ENCODE measurements at places on chromosomes 6 and 20.

DNA sequence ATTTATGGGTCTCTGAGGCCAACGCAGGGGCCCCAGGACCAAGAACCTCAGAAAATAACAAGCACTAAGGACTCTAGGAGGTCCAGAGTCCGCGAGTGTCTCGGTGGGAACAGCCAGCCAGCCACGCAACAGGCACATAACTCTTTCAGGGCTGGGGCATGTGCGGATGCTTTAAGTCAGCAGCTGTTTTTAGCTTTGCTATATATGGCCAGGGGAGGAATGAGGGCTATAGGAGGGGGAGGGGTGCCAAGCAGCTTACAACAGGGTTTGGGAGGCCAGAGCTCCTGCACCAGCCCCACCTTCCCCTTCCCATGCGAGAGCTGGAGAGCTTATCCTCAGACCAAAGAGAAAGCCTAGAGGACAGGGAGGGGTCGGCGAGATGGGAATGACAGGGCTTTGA is 6.2 kb downstream of the JPH2 start:
- no peak for DNase-seq

- DNase-seq: no peak
Observed at GRCh38 chr6:31794294-31794865, 1.2 kb downstream of the VARS1 start.

- no peak for DNase-seq
Observed at GRCh38 chr6:77650098-77650663, 2.7 kb upstream of the MEI4 start.

GRCh38 chr6:116461932-116462885 is 1.0 kb downstream of the CALHM6 start:
- DNase-seq: peak; percentile 46

- DNase-seq: no peak
Observed at GRCh38 chr6:159533568-159533967, 159.5 kb downstream of the SOD2 start.

DNA sequence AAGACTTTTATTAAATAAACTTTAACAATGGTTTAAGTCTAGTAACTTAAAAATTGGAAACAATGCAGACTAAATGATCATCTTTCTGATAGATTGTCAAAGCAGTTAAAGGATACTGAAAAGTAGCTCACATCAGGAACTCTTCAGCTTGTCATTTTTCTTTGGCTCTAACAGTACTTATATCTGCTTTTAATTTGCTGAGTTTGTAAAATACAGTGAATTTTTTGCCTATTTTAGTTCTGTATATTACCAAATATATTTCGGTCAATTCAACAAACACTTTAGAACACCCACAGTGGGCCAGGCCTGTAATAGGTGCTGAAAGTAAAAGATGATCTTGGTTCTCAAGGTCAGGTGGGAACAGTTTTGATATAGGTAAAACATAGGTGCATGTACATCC is 22.3 kb downstream of the MKKS start:
- DNase-seq: no peak

GRCh38 chr6:13447949-13448724 is 39.3 kb downstream of the GFOD1 start:
- DNase-seq: no peak

DNA sequence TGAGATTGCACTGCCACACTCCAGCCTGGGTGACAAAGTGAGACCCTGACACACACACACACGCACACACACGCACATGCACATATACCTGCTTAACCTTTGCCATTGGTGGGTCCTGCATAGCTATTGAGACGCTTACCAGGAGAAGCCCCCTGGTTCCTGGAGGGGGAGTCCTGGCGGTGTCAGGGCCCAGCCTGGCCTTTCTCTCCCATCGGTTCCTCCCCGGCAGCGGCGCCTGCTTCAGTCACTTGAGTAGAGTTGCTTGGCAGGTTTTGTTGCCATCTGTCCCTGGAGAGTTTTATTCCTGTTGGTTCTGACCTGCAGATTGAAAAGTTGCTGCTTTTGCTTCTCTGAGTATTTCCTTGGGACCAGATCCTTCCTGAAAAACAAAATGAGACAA is 20.6 kb upstream of the FAM209A start:
- no peak for DNase-seq

GRCh38 chr6:45663251-45664221 is 285.8 kb upstream of the SUPT3H start:
- DNase-seq: peak; percentile 36

GRCh38 chr6:40417031-40417430 is 170.1 kb downstream of the LRFN2 start:
- DNase-seq: no peak

DNA sequence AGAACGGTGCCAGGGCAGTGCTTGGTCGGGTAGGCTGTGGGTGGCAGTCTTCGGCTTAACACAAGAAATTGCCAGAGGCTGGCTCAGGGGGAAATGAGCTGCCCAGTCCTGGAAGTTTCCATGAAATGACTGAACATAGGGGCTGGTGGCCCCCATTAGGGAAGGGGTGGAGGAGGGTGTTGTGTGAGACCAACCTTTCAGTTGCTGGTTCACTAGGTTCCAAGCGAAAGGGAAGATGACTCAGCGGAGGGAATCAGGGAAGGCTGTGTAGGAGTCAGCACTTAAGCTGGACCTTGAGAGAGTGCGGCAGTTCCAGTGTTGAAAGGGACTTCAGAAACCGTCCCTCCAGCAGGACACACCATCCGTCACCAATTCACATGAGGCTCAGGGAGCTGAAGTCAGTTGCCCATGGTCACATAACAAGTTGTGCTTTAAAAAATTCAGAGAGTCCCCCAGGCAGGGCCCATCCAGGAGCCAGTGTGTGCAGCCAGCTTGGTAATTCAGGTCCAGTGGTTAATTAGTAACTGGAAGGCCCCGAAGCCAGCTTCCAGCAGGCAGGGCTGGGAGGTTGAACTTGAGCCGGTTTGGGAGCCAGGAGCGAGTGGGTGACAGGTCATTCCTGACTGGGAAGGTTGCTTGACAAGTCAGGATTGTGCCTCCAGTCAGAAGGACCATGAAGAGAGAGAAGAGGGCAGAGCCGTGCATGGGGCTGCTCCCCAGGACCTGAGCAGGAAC is at the start of gene SGK2:
TSS of gene SGK2 (plus strand) at position 616 of the 735 bp plus-strand sequence. CDS start 7,469 bp downstream, outside the sequence.
- DNase-seq: no peak

- DNase-seq: no peak
Observed at GRCh38 chr20:37643400-37643799, 50.4 kb upstream of the CTNNBL1 start.

DNA sequence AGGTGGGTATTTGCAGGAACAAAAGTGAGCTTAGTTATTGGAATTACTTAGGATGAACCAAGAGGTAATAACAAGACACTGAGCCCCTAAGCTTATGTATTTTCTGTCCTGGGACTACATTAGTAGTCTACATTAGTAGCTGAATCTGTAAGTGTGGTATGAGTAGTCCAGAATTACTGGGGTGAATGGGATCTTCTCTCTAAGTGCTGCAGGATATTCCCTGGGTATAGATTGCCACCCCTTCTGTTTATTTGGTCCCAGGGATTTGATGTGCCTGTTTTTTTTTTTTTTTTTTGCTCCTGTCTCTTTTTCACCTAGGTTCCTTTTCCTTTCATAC is 5.9 kb downstream of the CD2AP start:
- DNase-seq: no peak

DNA sequence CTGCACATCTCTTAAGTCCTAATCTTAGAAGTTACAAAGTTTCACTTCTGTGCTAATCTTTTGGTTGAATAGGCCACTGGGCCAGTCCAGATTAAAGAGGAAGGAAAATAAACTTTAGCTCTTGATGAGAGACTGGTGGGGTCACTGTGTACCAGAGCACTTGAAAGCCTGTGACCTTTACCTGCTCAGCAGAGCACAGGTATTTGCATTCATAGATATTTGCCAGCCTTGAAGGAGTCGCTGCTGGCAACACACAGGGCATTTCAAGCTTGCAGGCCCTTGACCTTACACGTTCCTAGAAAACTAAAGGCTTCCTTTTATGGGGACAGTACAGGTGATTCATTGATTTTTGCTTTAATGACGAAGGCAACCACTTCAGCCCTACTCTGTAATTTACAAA is 108.4 kb upstream of the SLC22A23 start:
- no peak for DNase-seq

GRCh38 chr6:5184878-5185277 is 75.9 kb downstream of the LYRM4 start:
- DNase-seq: no peak

DNA sequence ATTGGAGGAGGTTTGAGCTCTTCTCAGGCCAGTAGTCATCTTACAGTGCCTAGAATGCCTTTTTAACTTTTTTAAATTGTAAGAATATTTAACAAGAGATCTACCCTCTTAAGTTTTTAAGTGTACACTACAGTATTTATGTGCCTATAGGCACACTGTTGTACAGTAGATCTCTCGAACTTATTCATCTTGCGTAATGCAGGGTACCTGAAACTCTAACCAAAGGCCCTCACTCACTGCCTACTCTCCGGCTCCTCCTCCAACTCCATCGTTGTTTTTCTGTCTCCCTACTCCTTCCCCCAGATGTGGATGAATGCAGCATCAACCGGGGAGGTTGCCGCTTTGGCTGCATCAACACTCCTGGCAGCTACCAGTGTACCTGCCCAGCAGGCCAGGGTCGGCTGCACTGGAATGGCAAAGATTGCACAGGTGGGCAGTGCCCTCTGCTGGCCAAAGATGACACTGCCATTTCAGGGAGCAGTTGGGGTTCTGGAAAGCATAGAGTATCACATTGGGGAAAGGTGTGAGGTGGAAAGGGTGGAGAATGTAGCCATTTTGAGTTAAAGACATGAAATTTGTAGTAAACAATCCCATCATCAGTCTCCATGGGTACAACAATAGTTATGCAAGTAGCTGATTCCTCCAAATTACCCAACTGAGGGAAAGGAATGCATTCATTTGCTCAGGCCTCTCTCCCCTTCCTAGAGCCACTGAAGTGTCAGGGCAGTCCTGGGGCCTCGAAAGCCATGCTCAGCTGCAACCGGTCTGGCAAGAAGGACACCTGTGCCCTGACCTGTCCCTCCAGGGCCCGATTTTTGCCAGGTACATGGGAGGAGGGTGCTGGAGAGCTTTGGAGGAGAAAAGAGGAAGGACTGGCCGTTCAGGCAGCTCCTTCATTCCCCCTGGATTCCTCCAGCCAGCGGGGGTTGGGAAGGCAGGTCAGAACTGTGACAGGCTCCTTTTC is 18.4 kb upstream of the ZNF76 start:
- DNase-seq: peak; percentile 65

DNA sequence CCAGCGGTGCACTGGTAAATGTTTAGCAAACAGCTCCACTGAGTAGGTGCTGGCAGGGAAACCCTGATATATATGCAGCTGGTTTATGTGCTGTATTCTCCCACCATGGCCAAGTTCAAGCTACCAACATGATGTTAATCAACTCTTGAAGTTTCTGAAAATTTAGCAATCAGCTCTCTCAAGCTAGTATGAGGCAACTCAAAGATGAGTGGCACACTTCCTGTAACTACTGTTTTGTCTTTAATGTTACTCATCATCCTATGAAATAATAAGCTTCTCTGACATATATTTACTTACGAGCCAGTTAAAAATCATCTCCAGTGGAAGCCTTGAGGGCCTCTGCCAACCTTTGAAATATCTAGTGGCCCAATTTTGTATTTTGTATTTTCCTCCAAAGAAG is 54.7 kb downstream of the TRMT6 start:
- DNase-seq: no peak

- no peak for DNase-seq
Observed at GRCh38 chr6:41721414-41721813, 14.0 kb downstream of the TFEB start.

DNA sequence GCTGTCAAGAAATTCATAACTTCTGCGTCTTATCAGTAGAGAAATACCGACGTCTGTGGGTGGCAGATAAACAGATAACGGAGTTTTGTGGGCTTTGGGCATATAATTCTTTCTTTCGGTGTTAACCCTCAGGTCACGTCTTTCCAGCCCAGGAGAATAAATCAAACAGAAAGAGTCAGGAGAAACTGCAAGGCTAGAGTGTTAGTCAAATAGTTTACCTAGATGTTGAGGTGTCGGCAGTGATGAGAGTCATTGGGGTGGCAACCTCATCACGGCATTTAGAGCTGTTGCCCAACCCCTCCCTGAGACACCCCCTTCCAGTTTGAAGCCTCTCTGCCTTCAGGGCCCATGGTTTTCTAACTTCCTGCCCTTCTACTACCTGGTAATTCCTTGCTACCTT is 49.5 kb downstream of the ADTRP start:
- DNase-seq: peak; percentile 18

- no peak for DNase-seq
Observed at GRCh38 chr20:59565768-59566461, 38.4 kb upstream of the PHACTR3 start.

DNA sequence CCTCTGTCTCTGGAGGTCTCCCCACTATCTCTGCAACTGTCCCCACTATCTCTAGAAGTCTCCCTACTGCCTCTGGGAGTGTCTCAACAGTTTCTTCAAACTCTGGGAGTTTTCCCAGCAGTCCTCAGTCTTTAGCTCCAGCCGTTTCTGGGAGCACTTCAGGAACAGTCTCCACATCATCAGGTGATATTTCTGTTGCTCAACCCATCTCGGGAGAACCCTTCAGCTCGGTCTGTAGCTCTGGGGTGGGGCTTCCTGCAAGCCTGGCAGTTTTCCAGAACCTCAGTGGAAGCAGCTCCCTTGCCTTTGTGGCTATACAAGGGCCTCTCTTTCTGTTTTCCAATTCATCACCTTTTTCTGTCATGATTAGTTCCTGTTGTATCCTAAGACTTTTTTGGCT is 3.0 kb upstream of the SFTA2 start:
- DNase-seq: no peak

DNA sequence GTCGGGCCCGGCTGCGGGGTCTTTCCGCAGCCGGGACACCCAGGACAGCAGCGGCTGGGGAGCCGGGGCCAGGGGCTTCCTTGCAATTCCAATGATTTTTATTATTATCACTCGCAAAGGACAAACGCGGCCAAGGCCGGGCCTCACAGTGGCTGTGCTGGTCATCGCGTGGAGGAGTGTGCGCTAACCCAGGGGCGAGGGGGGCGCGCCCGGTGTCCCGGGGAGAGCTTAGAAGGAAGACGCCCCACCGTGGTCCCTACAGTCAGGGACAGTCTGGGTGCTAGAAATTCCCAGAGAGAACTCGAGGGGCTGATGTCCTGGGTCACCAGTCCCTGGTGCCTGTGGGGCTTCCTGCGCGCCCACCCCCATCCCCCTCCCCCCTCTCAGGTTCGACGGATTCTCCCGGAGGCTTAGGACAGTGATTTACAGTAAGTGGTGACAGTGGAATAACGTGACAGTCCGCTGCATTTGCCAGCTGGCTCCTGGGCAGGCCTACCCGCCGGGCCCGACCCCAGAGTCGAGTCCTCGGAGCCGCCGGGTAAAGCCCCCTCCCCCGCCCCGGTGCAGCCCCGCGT is 9.5 kb downstream of the FOXC1 start:
- DNase-seq: no peak

- no peak for DNase-seq
Observed at GRCh38 chr6:140012150-140012549, 637.7 kb upstream of the CITED2 start.

- DNase-seq: no peak
Observed at GRCh38 chr20:63415647-63416391, 54.7 kb upstream of the CHRNA4 start.

GRCh38 chr6:23650676-23651075 is 475.3 kb upstream of the NRSN1 start:
- DNase-seq: no peak
